Activated naive CD4-positive, alpha-beta T cell treated with Interleukin-2 at 50 U/mL for 16 hours (primary cell): ENCODE measurements at places on chromosomes 3 and 15.
A peak's percentile ranks its signal among the peaks of the same experiment; 100 is the strongest.

GRCh38 chr15:78711638-78712037 is 70.6 kb upstream of the CHRNB4 start:
- no peak for DNase-seq

GRCh38 chr3:160129459-160130061 is 95.7 kb upstream of the C3orf80 start:
- no peak for DNase-seq

DNA sequence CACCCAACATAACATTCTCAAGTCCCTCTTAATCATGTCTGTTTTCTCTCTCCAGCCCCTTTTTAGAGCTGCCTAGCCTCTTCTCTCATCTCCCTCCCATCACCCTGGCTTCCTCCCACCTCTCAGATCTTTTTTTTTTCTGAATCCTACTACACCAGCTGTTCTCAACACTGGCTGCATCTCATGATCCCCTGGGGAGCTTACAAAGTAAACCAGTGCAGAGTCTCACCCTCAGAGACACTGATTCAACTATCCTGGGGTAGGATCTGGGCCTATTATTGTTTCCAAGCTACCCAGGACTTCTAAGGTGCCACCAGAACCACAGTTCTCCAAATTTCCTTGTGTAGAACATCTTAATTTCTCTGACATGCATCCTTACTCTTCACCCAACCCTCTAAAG is 50.3 kb upstream of the ACAN start:
- DNase-seq: no peak

GRCh38 chr15:75578948-75579920 is at the start of gene PTPN9:
TSS of gene PTPN9 (minus strand) at chr15:75579315. CDS start at chr15:75578776, 539 bp downstream.
- DNase-seq: peak; percentile 78

DNA sequence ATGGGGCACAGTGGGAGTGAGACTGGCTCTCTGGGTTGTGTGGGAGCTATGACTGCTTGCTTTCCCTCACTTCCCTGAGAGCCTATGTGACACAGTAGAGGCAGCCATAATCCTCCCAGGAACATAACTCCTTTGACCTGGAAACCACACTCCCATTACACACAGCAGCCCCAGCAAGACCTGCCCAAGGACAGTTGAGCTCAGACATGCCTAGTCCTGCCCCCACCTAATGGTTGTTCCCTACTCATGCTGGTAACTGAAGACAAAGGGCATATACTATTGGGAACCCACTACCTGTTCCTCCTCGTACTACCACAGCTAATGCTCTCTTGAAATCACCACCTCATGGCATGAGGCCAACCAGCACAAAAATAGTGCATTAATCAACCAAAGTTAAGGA is 550.4 kb upstream of the ARPP21 start:
- no peak for DNase-seq

DNA sequence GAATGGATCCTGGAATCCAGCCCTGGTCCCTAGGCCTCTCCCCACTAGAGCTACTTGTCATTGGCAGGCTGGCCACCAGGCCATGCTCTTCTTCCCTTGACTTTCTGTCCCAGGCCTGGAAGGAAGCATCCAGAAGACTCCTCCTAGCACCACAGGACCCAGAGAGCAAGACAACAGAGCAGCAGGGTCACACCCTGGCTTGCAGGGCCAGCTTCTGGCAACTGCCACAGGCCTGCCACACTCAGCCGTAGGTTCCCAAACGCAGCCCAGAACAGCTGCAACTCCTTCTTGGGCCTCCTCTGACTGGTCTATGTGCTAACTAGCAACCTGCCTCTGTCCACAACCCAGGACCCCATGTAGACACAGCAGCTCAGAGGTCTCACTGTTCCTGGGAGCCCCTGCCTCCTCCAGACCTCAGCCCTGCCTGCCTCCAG is 36.8 kb upstream of the RPL32 start:
- DNase-seq: no peak

- DNase-seq: no peak
Observed at GRCh38 chr3:194632809-194633348, 340 bp downstream of the TMEM44 start.

- peak; percentile 64 for DNase-seq
Observed at GRCh38 chr15:90388462-90389380, 679 bp downstream of the IQGAP1 start.

- no peak for DNase-seq
Observed at GRCh38 chr3:45701172-45701867, 12.1 kb downstream of the SACM1L start.

DNA sequence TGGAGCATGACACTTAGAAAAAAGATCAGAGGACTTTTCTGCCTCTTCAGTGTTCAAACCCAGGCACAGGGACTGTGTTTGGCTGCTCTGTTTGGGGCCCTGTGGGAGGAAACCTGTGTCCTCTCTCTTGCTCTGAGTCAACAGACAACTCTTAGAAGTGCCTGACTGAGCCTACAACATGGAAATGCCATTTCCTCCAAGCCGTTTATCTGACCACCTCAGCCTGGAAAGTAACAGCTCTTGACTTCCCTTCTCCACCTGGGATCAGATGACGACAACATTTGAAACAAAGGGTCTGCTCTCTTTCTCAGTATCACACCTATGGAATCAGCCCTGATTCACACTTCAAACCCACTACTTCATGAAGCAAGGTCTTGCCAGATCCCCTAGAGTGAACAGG is 91.3 kb upstream of the CTDSPL start:
- DNase-seq: no peak

GRCh38 chr15:99452728-99453636 is 112.8 kb upstream of the MEF2A start:
- no peak for DNase-seq

DNA sequence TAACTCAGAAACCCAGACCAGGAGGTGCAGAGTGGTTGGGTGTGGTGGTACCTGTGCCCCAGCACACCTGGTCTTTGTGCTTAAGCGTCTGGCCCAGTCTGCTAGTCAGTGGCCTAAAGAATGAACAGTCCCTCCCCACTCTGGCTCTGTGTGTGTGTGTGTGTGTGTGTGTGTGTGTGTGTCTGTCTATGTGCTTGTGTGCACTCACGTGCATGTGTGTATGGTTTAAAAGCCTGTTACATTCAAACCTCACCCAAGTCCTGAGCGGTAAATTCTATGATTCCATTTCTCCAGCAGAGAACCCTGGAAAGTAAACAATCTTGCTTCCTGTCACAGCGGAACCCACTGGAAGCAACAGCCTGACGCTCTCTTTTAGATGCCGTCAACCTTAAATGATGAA is 34.2 kb downstream of the EDEM1 start:
- no peak for DNase-seq

DNA sequence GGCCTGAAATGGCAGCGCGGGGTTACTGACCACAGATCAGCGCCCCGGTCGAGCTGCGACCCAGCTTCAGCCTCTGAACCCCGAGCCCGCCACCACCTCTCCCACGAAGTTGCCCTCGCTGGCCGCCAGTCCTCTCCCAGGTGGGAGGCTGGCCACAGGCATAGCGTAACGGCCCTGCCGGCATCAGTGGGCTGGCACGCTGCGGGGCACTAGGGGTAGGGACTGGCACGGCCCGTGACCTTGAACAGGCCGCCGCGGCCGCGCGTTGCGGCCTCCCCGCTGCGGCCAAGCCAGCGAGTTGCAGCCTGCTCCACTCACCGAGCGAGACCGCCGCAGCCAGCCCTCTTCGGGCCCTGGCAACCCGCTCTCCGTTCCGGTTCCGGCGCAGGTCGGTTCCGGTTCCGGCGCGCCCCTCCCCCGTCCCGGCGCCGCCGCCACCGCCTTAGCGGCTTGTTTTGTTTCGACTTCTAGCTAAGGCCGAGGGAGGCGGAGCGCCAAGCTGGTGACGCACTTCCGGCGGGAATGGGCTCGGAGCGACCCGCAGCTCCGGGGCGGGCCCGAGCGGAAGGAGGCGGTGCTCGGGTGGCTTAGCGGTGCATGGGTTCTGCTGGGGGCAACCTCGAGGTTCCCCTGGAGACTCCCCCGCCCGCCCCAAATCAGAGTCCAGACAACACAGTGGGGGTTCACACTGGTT is at the start of gene USP19:
Gene USP19, minus strand, starts transcription at position 386 of the 694 bp plus-strand sequence. CDS start 1,678 bp downstream, outside the sequence.
- peak; percentile 95 for DNase-seq

GRCh38 chr3:71056327-71056726 is 527.2 kb downstream of the FOXP1 start:
- DNase-seq: no peak

GRCh38 chr3:127052121-127052561 is 69.2 kb downstream of the PLXNA1 start:
- DNase-seq: no peak

DNA sequence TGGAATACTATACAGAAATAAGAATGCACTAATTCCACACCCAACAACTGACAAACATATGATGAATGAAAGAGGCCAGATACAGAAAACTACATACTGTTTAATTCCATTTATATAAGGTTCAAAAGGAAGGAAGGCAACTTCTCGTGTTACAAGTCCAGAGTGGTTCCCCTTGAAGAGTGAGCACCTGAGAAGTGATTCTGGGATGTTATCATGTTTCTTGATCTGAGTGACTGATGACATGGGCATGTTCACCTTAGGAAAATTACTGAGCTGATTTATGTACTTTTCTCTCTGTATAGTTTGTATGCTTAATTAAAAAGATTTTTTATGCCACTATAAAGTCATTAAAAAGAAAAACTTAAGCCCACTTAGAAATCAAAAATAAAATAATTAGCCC is 13.6 kb downstream of the CCDC12 start:
- no peak for DNase-seq

GRCh38 chr3:42719002-42719401 is 16.4 kb upstream of the HHATL start:
- no peak for DNase-seq
